Urinary bladder (tissue), 4 donors: ENCODE measurements at places on chromosomes 1 and 21. TPM values are rescaled to one million over a fixed set of nuclear protein-coding genes. Genes with fewer than 3 reads are reported as not detected.

Gene GBP5
- polyA plus RNA-seq, result 1.5 TPM

Gene FHAD1
- polyA plus RNA-seq, result 0.38 TPM

Gene SLC9C2
- polyA plus RNA-seq, result not detected

Gene KIF17
- polyA plus RNA-seq, result 3.2 TPM

Gene KLF17
- polyA plus RNA-seq, result 1.3 TPM

Gene TNFAIP8L2
- 5.4 TPM for polyA plus RNA-seq

Gene AMY1C
- polyA plus RNA-seq, result not detected

Gene MATN1
- polyA plus RNA-seq, result 0.24 TPM

Gene PROK1
- 5.3 TPM for polyA plus RNA-seq

Gene NGF
- 8.0 TPM for polyA plus RNA-seq

Gene TSSK3
- polyA plus RNA-seq, result 0.73 TPM

Gene PTGFRN
- polyA plus RNA-seq, result 41.5 TPM

Gene INAVA
- polyA plus RNA-seq, result 6.2 TPM

Gene PEAR1
- polyA plus RNA-seq, result 13.1 TPM

Gene MROH7
- 3.0 TPM for polyA plus RNA-seq

Gene COQ8A
- 113 TPM for polyA plus RNA-seq

Gene CFHR3
- 0.10 TPM for polyA plus RNA-seq

Gene ATP1A2
- polyA plus RNA-seq, result 41.5 TPM

Gene LCE2B
- polyA plus RNA-seq, result not detected

Gene C1orf167
- polyA plus RNA-seq, result 3.2 TPM

Gene ROR1
- polyA plus RNA-seq, result 5.9 TPM

Gene RGSL1
- polyA plus RNA-seq, result not detected

Gene OR2T35
- polyA plus RNA-seq, result not detected

Gene SH2D2A
- polyA plus RNA-seq, result 0.70 TPM

Gene ILDR2
- polyA plus RNA-seq, result 1.6 TPM

Gene HSPB7
- 144 TPM for polyA plus RNA-seq

Gene GPA33
- 0.08 TPM for polyA plus RNA-seq

Gene PLK3
- polyA plus RNA-seq, result 16.0 TPM
